ENCODE measurements at places on chromosomes 3 and 15.

- DNase-seq = no peak
These were observed 154.0 kb upstream of the SYNPR start for GRCh38 chr3:63124090-63124489.

- DNase-seq = peak; percentile 27
These were observed 196.7 kb downstream of the PLCH1 start for GRCh38 chr3:155548195-155548594.

DNA sequence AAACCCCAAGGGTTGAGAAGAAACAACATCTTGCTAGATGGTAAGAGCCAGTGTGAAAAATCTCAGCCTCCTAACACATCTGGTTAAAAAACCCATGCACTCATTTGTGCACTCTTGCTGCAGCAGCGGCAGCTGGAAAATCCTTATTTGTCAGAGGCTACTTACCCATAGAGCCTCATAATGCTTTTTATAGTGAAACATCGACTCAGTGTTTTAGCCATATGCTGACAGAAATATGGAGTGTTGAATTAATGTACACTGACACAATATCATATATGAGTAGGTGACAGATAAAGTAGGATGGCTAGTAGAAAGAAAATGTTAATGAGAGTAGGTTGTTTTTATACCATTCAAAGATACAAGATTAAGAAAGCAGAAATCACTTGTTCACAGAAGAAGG is 13.0 kb downstream of the SLC9A9 start:
- DNase-seq = no peak

GRCh38 chr3:30042916-30043555 is 563.4 kb upstream of the TGFBR2 start:
- no peak for DNase-seq

DNA sequence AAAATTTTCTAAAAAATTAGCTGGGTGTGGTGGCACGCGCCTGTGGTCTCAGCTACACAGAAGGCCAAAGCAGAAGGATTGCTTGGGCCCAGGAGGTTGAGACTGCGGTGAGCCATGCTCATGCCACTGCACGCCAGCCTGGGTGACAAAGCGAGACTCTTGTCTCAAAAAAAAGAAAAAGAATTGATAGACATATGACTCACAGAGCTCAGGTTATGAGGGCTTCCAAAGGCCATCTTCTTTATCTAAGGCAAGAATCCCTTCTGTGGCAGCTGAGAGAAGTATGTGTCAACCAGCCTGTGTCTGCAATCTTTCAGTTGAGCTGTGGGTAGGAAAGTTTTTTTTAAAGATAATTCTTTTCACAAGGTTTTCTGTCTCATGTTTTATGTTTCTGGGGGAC is 53.9 kb downstream of the MRPS25 start:
- DNase-seq = no peak

DNA sequence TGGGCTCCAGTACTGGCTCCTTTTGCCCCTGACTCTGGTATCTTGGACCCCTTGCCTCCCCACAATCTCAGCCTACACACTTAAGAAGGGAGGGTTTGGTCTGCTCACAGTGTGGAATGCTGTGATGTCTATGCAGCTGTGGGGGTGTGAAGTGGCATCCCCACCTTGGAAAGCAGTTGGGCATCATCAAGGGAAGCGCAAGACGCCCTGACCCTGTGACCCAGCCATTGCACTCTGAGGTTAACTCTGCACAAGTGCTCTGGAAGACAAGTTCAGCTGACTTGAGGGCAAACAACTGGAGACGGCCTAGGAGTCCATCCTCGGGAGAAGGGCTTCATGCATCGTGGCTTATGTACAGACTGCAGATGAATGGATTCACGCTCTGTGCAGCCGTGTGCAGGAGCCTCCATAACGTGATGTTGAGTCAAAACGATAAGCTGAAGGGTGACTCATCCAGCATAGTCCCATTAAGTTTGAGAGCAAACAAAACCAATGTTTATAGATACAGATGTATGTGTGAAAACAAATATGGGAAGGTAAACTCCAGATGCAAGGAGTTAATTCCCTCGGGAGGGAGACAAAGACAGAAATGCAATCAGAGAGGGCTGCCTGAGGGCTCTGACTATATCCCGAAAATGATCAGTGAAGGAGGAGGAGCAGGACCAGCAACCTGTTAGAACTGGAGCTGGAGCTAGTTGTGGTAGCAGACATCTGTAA is 86.8 kb downstream of the LSM3 start:
- no peak for DNase-seq

DNA sequence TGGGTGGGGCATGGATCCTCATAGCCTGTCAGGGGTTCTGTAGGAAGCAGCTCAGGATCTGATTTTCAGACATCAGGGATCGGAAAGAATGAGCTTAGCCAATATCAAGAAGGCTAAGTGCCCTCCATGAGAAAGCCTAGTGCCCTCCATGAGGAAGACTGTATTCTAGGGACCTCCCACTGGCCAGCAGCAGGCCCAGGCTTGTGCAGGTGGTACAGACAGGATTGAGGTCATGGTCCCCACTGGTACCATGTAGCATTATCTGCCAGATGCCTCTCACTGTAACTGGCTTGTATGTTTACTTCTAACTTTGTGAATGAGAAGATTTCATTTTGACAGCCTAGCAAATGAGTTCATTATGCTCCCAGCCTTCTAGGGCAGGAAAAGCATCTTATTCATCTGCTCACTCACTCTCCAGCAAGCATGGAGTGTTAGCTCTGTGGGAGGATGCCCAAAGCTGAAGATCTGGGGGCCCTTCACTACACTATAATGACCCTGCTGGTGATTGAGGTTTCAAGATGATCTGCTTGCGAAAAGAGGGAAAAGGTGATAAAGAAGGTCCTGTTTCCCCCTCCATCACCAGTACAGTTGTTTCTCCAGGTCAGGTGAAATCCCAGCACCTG is 7.5 kb downstream of the EPHB1 start:
- DNase-seq = no peak

GRCh38 chr3:13016083-13016720 is 57.0 kb downstream of the IQSEC1 start:
- DNase-seq = no peak

DNA sequence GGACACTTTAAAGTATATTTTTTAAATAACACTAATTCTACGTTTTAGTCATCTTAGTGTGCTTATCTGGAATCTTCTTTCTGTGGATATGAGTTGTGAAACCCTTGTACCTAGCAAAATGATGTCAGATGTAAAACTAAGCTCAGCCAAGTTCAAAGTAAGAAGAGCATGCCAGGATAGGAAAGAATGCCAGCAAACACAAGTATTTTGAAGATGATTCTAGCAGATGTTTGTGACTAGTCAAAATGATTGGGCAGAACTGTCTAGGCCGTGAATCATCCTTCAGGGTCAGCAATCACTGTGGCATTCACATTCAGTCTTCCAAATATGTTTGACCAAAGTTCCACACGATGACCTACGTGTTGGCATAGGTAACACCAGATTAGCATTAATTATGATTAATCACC is 5.4 kb upstream of the PLOD2 start:
- DNase-seq = no peak

DNA sequence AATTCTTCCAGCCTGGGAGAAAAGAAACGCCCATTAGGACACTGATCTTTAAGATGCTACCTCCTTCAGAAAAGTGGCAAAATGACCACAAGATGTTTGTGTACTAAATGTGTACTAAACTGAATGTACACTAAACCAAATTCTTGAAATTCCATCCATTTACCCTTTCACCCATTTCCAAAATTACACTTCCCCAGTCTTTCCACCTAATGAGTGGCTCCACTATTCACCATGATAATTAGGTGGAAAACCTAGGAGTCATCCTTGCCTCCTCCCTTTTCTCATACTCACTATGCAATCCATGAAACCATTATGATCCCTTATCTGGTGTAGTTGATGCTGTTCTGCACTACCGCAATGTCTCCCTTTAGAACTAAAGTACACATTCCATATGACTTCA is 452.1 kb upstream of the THBS1 start:
- DNase-seq = no peak

DNA sequence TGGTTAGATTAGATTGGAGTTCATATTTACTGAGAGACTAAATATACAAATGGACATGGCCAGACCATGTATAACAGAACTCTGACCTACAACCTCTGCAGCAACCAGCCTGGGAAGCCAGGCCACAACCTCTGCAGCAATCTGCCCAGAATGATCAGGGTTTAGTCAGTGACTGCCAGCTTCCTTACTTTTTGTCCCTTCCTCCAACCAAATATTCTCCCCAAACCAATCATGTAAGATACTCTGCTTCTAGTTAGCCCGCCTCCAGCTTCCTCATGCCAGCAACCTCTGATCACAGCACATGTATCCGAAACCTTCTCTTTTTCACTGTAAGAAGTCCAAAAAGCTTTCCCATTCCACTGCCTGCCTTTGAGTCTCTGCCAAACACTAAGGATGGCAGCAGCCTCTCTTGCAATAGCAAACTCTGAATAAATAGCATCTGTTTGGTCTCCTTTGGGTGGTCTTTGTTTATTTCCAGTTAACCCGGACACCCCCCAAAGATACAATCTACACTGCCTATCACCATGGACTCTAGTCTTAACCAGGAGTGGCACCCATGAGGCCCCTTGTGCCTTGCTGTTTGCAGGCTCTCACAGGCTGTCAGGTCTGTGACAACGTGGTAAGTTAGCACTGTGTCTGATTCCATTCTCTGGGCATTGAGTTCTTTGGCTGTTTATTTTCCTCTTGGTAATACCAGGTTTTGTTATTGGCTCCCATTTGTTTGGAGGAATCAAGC is 102.2 kb downstream of the ERC2 start:
- DNase-seq = no peak

- DNase-seq = no peak
These were observed 26.2 kb downstream of the ZBED2 start for GRCh38 chr3:111568911-111569310.

DNA sequence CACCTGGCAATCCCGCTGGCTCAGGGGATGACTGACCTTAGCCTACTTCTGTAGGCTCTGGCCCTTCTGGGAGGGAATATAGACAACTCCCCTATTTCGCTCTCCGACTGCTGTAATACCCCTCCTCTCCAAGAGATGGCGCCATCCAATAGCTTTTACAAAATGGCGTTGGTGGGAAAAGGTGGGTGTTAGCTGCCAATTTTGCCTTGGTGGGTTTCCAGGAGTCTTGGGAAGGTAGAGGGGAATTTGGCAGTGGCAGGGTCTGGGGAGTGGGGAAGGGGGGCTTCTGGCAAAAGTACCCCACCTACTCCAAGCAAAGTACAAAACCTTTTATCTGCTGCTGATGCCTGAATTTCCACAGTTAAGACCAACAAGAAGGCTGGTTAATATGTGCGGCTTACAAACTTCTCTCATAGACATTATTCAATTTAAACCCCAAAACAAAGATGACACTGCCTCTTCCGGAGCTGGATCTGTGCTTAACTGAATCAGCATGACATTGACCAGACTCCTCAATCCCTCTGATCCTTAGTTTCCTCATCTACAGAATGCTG is 62.1 kb downstream of the RASGRF1 start:
- DNase-seq = peak; percentile 68

DNA sequence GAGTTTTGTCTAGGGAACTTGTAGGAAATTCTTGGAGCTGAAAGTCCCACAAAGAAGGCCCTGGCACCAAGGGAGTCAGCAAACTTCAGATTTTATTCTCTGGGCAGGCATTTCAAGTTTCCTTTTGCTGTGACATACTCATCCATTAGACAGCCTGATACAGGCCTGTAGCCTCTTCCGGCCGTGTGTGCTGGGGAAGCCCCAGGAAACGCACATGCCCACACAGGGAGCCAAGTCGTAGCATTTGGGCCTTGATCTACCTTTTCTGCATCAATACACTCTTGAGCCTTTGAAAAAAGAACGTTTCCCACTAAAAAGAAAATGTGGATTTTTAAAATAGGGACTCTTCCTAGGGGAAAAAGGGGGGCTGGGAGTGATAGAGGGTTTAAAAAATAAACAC is 15.0 kb downstream of the TIGIT start:
- no peak for DNase-seq

DNA sequence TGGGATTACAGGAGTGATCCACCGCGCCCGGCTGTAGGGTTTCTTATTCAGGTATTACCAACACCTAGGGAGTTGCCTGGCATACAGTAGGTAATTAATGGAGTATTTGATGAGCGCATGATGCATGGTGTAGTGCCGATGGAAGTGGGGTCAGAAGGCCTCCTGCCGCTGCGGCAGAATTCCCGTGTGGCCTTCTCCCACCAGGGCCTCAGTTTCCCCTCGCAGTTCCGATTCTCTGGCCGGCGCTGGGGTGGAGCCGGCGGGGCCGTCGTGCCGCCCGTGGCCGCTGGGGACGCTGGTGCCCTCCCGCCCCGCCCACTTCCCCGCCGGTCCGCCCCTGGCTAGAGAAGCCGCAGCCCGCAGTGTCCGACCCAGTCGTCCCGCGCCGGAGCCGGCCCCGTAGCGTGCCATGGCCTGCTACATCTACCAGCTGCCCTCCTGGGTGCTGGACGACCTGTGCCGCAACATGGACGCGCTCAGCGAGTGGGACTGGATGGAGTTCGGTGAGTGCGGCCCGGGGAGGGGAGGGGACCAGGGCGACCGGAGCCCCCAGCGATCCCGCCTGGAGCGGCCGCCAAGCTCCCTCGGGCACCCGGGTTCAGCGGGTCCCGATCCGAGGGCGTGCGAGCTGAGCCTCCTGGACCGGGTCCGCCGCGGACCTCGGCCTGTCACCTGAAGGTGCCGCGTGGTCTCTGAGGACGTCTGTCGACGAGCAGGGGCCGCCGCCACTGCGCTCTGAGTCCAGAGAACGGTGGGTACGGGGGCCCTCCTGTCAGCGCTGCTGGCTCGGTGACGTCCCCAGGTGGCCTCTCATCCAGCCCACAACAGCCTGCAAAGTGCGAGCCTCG is at the start of gene IRAK2:
Gene IRAK2 (plus strand): TSS at position 374 of the 848 bp plus-strand sequence. CDS start 36 bp downstream, at position 410.
- peak; percentile 62 for DNase-seq

GRCh38 chr3:130316169-130316568 is 29.3 kb upstream of the COL6A5 start:
- no peak for DNase-seq

DNA sequence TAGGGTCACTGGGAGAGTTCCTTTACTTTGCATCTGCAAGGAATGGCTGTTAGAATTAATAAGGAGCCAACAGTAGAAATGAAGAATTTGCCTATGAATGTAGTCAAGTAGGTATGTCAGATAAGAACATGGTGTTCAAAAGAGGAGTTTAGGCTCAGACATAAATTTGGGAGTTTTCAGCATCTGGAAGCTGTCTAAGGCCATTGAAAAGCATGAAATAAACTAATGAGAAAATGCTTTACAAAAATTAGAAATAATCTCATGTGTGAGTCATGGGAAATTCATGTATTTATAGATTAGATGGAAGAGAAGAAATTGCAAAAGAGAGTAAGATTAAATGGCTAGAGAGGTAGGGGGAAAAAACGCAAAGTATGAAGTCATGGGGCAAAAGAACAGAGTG is 201.9 kb downstream of the DIPK2A start:
- DNase-seq = no peak

GRCh38 chr3:46844881-46845312 is 18.3 kb downstream of the MYL3 start:
- peak; percentile 89 for DNase-seq

DNA sequence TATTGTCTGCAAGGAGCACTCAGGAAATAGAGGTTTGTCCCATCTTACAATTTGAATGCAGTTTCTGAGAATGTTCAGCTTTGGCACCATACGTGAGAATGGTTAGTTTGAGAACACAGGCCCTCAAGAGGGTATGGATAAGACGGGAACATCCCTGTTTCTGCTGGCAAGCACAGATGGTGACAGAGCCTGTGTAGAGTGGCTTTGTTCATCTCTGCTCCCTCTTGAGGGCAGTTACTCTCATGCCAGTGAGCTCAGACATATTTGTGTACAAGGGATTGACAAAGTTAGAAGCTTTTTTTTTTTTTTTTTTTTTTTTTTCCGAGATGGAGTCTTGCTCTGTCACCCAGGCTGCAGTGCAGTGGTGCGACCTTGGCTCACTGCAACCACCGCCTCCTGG is 71.5 kb upstream of the FILIP1L start:
- DNase-seq = no peak
